ENCODE measurements at places on chromosomes 6 and 20.

DNA sequence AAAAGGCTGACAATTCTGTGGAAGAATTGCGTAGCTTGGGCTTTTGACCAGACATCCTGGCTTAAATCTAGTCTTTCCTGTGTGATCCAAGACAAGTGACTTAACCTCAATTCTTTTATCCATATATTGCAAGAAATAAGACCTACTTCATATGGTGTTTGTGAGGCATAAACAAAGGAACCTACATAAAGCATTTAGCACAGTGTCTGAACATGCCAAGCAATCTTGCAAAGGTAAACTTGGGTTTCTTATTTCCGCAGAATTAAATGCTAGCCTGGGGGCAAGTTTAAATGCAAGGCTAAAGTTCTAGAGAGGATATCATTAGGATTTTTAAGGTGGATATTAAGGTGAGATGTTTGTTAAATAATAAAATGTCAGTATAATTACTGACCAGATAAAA is 47.9 kb downstream of the HDDC2 start:
- no peak for DNase-seq

DNA sequence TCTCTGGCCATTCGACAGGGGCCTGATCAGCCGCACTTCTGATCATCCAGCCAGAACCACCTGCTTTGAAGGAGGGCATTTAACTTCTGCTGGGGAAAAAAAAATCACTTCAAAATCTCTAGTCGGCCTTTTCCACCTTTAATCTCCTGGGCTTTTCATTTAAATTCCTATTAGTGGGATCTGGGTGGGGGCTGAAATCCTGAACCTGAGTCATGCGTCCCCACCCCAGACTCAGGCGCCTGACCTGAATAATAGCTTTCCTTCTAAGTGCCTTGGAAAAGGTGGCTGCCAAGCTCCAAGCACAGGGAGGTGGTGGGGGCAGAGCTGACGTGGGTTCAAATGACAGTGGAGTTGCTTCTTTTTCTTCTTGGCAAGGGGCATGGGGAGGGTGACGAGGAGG is 246.0 kb upstream of the EXOC2 start:
- no peak for DNase-seq

DNA sequence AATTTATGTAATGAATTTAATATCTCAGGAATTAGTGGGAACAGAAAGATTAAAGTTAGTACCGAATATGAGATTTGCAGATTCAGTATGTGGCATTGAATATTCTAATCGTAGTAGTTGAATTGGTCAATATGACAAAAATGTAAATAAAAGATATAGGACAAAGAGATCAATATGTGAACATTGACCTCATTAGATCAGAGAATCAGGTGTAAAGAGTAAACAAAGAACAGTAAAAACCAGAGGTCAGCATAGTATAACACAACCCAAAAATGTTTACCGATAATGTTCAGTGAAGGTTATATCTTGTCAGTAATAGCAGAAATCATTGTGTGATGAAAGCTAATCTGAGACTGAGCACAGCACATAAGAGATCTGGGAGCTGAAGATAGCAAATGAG is 152.0 kb downstream of the FAM83B start:
- no peak for DNase-seq

- no peak for DNase-seq
These were observed 3.0 kb downstream of the BAK1 start for GRCh38 chr6:33577106-33577535.

DNA sequence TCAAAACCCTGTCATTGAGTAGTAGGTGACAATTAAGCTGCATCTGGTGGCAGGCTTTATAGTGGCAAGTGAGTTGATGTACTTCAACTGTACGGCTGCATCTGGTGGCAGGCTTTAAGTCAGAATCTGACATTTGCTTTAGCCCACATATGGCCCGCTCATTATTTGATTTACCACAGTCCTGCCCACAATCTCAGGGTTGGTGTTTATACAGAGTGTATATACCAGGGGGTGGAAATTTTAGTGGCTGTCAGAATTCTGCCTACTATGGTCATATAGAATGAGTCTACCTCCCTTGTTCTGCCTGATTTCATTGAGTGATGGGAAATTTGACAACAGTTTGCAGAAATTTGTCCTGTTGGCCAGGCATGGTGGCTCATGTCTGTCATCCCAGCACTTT is 112.3 kb downstream of the SMAP1 start:
- no peak for DNase-seq

DNA sequence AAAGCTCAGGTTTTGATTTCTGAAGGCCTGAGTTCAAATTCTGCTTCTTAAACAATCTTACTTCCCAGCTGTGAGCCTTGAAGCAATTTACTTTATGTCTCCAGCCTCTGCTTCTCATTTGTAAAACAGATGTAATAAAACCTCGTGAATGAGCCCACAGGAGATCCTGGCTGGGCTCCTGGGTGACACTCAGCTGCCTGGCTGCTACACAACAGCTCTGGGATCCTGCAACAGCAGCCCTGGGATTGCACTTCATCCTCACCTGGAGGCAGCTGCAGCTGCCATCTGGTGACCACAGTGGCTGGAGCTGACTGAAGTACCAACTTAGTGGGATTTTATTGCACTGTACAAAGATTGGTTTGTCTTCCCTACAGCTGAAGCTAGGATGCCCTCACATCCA is 98.6 kb downstream of the NDUFAF5 start:
- no peak for DNase-seq

- no peak for DNase-seq
These were observed 1513.7 kb downstream of the GRIK2 start for GRCh38 chr6:102907181-102907580.
